ENCODE measurements at places on chromosomes 3 and 15. TPM values are rescaled to one million over a fixed set of nuclear protein-coding genes. Genes with fewer than 3 reads are reported as not detected.

The ZNF619 gene
- total RNA-seq = 4.2 TPM

The CCDC54 gene
- total RNA-seq = not detected

The DISP2 gene
- total RNA-seq = 0.36 TPM

The DAZL gene
- not detected for total RNA-seq

The CACNA2D2 gene
- total RNA-seq = not detected

The STRIT1 gene
- total RNA-seq = not detected

Data from IMR-90 (cell line).